Retina (tissue), 1 donor: ENCODE measurements at places on chromosomes 12 and 14.

GRCh38 chr12:105369014-105369413, 38.5 kb downstream of the C12orf75 start:
- DNase-seq, result no peak

DNA sequence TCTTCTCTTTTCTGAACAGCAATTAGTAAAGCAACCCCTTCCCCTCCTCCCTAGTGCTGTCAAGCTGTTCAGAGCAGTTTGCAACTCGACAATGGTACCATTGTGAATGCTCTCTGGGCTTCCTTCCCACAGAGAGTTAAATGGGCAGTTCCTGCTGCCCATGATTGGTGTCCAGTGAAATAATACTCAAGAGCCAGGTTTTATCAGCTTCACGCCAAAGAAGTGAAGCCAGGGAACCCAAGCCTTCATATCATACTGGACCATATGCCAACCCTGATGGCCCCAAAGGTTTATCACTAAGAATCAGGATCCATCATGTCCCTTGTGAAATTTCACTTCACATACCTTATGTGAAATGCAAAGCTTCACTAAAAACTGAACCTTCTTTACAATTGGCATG, 24.7 kb downstream of the INSM2 start:
- DNase-seq, result peak; percentile 64

DNA sequence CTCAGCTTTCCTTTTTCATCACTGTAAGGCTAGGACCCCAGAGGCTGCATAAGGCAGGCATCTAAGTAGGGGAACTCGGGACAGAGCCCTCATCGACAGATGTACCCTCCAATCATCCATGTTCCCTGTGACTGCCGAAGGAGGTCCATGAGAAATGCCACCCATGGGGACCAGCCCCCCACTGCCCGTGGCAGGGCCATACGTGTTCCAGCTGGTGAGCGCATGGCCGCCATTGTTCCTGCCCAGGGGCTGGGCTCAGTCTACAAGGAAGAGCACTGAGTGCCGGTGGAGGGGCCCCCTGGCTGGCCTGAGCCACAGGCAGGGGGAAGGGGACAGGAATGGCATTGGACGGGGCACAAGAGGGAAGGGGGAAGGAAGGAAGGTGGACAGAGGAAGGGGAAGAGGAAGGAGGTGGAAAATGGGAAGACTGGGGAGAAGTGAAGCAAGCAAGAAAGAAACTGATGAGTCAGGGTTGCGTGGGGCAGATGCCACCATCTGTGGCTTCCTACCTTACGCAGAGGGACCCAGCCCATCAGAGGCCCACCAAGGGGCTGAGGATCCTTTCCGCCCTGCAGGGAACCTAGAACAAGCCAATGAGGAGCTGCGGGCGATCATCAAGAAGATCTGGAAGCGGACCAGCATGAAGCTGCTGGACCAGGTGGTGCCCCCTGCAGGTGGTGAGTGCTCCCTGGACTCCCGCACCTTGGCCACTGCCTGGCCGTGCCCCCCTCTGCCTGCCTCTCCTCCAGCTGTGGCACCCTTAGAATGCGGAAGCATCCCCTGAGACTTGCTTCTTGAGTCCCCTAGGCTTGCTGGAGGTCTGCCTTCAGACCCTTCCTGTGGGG, 120.6 kb upstream of the FKBP4 start:
- no peak for DNase-seq

GRCh38 chr12:52542157-52542556, 10.8 kb downstream of the KRT71 start:
- no peak for DNase-seq

DNA sequence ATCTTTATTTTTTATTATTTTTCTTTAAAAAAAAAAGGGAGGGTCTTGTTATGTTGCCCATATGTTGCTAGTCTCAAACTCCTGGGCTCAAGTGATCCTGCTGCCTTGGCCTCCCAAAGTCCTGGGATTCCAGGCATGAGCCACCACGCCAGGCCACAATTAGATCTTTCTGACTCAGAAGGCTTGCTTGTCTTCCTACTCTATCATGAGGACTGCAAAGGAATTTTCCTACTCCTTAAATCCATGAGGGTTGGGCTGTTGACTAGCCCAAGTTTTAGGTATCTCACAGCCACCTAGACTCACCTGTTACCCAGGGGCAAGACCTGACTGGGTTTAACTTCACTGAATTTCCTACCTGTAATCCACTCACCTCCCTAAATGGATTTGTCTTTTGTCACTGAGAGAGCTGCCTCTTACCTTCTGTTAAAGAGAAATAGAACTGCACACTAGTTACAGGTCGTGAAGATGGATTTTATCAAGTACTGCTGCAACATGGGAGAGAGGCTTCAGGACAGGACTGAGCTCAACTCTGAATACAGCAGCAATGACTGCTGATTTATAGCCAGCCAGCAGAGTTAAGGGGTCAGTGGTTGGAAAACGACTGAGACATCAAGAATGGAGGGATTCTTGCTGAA, 72.3 kb downstream of the B4GALNT3 start:
- DNase-seq, result no peak

DNA sequence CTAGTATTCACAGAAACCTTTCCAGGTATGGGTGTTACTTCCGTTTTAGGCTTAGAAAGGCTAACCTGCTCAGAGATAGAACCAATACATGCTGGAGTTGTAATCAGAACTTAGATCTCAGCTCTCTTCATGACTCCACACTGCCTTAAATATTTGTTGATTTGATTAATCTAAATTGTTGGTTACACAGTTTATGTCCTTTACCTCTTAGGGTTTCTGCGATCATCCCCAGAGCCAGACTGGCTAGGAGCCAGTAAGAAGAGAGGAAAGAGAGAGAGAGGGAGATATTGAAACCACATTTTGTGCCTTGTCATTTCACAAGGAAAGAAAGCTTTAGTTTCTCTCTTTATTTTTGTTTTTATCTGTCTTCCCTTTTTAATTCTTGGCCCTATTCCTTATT, 16.8 kb upstream of the MGP start:
- DNase-seq, result no peak

- DNase-seq, result no peak
Measured at GRCh38 chr12:132264086-132265010, 65.0 kb downstream of the GALNT9 start.

DNA sequence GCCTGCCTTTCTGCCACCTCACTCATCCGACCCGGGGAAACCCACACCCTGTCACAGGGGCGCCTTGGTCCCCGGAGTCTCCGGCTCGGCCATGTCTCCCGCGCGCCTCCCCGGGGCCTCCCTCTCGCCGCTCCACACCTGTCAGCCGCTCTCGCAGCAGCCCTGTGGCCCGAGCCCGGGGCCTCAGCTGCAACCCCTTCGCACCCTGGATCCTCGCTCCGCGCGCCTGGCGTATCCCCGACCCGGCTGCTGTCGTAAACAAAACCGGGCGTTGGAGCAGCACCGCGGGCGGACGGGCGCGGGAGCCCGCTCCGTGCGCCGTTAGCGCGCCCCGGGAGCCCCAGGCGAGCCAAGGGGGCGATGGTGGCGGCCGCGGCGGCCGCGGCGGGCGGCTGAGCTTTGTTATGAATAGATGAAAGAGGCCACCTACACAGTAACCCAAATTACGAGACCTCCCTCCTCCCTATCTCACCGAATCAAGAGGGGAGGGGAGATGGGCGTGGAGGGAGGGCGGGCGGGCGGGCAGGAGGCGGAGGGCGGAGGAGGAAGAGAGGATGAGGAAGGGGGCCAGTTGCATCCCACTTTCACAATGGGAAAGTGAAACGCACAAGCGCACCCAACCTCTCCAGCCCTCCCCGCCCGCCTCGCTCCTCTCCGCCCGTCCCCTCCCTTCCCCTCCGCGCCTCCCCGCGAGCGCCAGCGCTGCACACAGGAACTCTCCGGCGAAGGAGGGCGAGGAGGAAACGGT, at the start of gene PLXNC1:
PLXNC1 (plus strand) TSS at position 587 of the 748 bp plus-strand sequence. CDS start 395 bp downstream, outside the sequence.
- peak; percentile 83 for DNase-seq

DNA sequence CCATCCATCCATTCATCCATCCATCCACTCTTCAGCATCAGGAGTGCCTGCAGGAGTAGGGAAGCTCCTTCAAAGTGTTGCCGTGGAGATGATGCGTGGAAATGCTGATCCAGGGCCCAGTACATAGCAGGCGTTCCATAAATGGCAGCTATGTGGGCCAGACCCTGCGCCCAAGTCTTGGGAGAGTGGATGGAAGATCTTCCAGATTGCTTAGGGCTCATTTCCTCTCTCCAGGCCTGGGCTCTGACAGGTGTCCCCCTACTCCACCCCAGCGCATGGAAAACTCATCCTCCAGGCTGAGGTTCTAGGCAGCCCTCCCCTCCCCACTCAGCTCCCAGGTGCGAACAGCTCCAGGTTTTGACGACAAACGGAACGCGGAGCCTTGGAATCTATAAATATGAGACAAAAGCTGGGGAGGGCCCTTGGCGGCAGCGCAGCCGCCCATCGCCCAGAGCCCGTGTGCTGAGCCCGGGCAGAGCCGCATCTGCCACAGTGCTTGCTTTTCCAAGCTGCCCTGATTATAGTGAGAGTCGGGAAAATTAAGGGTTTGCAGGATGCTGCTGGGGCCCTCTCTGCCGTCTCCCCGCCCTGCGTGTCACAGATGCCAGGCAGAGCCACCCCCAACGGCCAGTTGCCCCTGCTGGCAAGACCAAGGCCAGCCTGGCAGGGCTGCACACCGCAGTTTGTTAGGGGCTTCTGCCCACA, 1.6 kb downstream of the BEGAIN start:
- no peak for DNase-seq
